Stimulated activated CD8-positive, alpha-beta memory T cell treated with anti-CD3 and anti-CD28 coated beads, Interleukin-7, amount 100 ng/mL, for 48 hours (primary cell): ENCODE measurements at places on chromosomes 2 and 18.

- DNase-seq, result no peak
Measured at GRCh38 chr18:54813977-54814565, 14.2 kb upstream of the RAB27B start.

DNA sequence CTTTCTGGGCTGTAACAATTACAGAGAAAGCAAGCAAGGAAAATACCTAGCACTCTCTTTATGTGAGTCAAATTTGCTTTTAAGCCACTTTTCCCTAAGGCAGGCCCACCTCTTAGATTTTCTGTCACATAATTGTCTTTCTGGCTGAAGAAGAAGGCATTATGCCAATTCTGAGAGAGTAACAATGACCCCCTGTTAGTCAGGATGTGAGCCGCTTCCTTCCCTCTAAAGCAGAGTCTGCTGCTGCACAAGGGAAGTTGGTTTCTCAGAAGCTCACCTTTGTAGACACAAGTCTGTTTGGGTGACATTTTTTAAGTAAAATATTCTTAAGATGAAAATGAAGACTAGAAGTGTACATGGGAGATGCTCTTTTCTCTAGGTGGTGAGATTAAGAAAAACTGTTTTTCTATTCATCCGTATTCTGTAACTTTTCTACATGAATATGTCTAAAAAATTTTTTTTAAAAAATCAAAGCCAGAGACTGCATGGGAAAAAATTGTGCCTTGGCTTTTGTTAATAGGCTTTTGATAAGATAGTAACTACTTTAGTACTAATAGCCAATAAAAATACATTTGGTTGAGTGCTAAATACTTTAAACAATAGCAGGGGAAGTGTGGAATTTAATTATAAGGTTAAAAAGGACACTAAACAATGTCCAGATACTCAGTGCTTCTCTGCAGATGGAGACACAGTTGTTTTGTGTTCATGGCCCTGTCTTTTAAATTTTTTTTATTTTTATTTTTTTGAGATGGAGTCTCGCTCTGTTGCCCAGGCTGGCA lies 33.4 kb upstream of the VPS54 start:
- no peak for DNase-seq

GRCh38 chr2:179751163-179751809 lies 110.1 kb downstream of the ZNF385B start:
- no peak for DNase-seq

GRCh38 chr2:28544922-28545589 lies 49.2 kb downstream of the PLB1 start:
- DNase-seq, result peak; percentile 34

DNA sequence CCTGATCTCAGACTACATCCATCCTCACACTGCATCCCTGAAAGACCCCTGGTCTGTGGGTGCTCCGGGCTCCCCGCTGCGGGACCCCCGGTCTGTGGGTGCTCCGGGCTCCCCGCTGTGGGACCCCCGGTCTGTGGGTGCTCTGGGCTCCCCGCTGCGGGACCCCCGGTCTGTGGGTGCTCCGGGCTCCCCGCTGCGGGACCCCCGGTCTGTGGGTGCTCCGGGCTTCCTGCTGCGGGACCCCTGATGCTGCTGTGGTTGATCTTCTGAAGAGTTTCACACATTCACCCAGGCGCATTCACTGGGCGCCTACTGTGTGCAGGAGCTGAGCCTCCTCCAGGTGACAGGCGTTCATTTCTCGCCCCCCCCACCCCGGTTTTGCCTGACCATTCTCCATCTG lies 162.7 kb upstream of the SALL3 start:
- no peak for DNase-seq

DNA sequence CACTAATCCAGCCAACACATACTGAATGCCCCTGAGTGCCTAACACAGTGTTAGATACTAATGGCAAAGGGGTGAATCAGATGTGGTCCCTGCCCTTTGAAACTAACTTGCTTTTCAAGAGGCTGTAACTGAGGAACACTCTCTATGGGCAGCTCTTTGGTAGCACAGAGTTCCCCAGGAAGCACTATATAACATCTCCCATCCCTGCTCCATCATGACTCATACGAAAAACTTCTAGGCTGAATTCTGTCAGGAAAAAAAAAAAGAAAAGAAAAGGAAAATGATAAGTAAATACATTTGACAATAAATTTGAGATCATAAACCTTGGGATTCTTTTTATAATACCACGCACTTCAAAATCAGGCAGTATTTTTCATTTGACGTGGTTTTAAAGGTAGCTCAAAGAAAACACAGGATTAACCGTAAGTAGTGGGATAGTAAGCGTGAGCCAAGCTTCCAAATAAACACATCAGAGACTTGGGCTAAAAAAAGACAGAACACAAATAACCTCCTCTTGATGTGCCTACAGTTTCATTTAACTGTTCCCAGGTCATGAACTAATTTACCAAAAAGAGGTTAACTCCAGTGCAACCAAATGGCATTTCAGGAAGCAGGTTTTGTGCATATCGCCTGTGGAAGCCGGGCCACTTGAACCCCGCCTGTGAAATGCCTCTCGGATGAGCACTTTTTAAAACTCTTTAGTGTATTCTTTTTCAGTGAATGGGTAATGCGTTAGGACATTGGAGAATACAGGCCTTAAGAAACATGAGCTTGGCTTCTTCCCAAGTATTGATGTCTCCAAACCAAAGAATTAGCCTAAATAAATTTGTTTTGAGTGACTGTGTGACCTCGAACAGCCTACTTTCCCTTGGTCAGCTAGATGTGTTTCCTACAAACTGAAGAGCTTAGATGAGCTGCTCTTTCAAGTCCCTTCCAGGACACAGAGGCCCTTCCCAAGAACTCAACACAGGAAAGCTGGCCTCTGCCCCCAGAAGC lies 42.0 kb downstream of the RDH14 start:
- DNase-seq, result no peak

DNA sequence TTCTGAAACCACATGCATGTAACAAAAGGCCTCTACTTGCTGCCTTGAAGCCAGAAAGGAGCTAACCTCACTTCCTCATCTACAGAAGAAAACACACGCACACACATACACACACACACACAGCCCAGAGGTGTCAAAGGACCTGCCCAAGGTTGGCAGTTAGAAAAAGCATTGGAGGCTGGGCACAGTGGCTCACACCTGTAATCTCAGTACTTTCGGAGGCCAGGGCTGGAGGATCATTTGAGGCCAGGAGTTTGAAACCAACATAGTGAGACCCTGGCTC lies 125.9 kb upstream of the RNF152 start:
- no peak for DNase-seq
